ENCODE measurements at places on chromosomes 7 and 10. TPM values are rescaled to one million over a fixed set of nuclear protein-coding genes. Genes with fewer than 3 reads are reported as not detected.

Gene PFKP
- total RNA-seq = 168 TPM

Gene TAS2R3
- total RNA-seq = 0.78 TPM

Gene SP8
- total RNA-seq = 0.06 TPM

GRCh38 chr7:27053153-27053552, 42.6 kb downstream of the HOXA1 start:
- DNase-seq = no peak

DNA sequence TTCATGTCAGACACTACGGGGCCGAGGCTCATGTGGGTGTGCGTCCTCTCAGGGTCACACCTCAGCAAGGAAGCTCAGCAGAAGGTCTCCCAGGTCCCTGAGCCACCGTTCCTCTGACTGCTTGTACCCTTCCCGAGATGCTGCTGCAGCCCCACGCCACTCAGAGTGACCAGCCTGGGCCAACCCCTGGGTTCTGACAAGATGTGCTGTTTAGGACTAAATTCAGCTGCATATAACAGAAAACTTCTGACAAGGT, 512.5 kb downstream of the DNAJB6 start:
- DNase-seq = no peak

Gene RARRES2
- total RNA-seq = not detected

DNA sequence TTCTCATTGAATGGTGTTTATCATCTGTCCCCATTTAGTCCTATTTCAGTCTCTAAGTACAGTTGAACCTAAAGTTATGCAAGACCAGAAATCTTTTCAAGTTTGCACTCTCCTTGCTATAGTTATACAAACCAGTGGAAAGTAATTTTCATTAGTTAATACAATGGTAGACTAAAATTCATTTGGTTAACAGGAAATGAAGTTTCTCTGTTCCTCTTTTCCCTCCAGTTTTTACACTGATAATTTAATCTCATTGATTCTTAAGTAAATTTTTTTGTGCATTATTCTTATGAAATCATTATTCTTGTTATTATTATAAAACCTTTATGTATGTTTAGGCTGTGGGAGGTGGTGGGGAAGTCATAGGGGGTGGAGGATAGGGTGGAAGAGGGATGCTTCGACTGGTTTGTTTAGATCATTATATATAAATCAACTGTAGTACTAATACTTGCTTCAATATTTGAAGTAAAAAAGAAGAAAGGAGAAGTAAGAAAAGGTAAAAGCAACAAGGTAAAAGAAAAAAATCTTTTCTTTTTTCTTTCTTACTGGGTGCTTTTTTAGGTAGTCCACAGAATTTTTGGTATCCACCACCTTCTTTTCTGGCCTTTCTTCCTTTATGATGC, 104.1 kb downstream of the GPR85 start:
- DNase-seq = no peak

DNA sequence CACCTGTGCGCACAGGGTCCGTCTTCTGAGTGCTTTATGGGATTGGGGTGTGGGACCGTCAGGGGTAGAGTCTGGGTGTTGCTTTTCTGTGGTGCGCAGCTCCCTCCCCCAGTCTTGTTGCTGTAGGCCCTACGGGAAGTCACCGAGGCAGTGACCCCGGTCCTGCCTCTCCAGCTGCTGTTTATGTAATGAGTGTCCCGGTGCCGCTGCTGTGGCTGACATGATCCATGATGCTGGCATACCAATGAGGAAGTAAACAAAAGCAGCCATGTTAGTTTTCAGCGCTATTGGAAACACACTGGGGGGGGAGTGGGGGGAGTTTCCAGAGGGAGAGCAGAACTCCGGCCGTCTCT, 1.1 kb downstream of the TRIM8 start:
- peak; percentile 59 for DNase-seq

DNA sequence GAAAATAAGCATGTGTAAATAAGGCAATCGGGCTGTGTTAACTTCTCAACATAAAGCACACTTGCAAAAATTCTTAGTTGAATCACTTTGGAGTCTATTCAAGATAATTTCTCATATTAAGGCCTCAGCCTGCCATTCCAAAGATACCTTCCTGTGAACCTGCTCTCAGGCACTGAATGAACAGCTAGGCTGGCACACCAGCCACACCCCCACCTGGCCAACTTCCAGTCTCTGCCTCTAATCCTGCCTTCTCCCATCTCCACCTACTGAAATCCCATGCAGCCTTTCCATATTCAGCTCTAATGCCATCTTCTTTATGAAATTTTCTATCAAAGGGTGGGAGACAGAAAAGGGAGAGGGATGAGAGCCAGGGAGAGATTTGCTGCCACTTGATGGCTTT, 17.1 kb upstream of the MACROH2A2 start:
- DNase-seq = no peak

Gene SLC26A5
- total RNA-seq = not detected

DNA sequence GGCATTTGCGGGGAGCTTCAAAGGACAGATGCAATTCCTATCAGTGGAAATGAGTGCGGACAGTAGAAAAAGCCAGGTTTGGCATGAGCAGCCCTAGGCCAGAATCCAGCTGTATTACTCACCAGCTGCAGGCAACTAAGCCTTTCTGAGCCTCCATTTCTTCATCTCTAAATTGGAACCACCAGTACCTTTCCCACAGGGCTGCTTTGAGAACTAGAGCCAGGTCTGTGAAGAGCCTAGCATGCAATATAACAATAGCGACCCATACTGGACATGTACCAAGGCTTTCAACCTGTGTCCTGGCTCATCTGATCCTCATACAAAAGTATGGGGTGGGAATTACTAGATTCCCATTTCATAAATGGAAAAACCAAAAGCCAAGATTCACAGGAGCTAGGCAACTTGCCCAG, 101.0 kb downstream of the GSAP start:
- DNase-seq = no peak

DNA sequence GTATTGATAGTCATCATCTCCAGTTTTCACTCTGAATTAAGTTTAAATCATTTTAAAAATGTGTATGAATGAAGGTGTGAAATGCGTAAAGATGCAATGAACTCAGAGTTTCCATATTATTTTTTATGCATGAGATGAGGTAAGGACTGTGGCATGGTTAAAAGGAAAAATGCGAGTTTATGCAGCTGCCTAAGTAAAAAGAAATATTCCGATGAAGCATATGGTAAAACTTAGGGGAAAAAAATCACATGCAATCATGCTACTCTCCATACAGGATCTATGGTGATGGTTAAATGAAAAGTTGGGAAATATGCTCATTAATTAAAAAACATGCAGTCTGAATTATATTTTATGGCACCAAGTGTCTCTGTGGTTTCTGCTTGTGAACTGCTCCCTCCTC, 77.5 kb upstream of the SP8 start:
- DNase-seq = no peak

DNA sequence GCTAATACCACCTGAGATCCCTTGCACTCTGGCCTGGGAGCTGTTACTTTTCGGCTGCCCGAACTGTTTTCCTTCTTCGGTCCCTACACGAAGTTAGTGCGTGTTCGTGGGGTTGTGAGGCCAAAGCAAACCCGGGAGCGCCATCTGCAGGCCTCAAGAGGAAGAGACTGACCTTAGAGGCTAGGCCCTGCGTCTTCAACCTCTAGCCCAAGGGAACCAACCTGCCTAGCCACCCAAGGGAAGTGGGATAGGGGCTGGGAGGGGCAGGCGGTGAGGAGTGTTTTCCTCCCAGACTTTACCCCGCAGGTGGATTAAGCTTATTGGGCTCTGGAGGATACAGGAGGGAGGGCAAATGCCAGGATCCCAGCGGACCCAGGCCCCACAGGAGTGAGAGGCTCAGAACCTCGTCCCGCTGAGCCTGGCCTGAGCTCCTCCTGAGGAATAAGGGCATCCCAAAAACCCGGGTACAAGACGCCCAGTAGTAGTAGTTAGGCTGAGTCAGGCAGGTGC, 1.7 kb upstream of the PAX2 start:
- peak; percentile 70 for DNase-seq

DNA sequence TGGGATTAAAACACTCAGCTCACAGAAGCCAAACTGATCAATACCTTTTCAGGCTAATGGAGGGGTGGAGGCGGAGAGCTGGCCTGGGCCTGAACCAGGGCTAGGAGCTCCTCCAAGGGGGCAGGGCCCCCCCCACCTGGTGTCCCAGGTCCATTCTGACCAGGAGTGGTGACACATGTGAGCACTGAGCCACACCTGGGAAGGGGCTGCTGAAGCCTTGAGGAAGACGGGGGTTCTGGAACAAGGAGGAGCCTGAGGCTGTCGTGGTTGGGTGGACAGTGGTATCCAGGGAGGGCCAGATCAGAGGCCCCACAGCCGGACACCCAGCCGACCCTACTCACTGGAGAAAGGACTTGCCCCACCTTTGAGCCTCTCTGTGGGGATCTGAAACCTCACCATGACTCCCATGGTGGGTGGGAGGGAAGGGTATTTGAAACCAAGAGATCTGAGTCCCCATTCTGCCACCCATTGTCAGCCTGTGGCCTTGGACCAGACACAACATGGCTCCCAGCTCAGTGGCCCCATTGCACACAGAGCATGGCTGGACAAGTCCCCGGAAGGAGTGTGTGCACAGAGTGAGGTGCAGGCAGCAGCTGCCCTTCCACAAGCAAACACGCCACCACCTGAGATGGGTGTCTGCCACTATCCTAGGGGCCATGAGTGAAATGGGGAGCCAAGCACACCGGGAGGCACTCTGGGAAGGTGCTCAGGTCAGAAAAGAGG, 12.4 kb downstream of the TMEM273 start:
- no peak for DNase-seq

GRCh38 chr7:137772316-137772715, 74.5 kb downstream of the DGKI start:
- no peak for DNase-seq

Gene CCL26
- total RNA-seq = 0.27 TPM

Measured in NCI-H460 (cell line).